ENCODE measurements at places on chromosomes 6 and 20.
A peak's percentile ranks its signal among the peaks of the same experiment; 100 is the strongest.

- no peak for DNase-seq
Observed at GRCh38 chr6:167047554-167047953, 48.4 kb downstream of the CEP43 start.

DNA sequence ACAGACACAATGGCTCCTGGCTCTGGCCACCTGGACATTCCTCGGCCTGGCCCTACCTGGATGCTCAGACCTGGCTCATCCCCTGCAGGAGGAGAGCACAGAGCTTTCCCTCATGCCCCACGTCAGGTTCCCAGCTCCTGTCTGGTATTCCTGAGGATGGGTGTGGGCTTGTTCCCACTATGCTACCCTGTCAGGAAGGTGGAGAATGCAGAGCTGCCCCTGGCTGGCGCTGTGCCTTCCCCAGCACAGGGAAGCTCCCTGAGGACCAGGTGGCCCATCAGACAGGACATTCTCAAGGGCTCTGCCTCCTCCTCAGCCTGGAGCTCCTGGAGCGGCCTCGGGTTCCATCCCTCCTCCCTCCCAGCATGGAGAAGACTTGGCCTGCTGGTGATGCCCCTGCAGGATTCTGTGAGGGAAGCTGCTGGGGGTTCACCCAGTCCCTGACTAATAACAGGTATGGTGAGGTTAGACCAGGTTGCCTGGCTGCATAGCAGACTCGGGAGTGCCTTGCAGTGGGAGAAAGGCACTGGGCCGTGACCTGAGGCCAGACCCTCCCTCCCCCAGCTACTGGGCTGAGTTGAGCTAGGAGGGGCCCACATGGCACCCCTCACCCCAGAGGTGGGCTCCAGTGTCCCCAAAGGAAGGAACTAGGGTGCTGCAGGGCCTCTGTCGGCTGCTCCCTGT is 156.0 kb upstream of the MLN start:
- DNase-seq, result no peak

GRCh38 chr20:33757046-33757445 is 25.2 kb downstream of the ZNF341 start:
- DNase-seq, result no peak

- DNase-seq, result no peak
Observed at GRCh38 chr6:73980096-73980495, 284.1 kb downstream of the CD109 start.

DNA sequence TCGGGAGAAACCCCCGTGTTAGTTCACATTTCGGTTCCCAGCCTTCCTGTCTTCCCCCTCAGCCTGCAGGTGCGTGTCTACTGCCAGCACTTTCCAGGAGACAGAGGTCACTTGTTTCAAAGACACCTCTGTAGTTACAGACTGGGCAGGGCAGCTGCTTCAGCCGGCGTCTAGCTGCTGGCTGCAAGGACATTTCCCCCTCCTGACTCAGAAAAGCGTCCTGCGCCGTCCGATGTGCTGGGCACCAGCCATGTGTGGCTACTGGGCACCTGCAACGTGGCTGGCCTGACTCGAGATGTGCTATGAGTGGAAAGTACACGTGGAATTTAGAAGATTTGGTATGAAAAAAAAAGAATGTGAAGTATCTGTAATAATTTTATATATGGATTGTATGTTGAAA is 37.6 kb downstream of the RRBP1 start:
- DNase-seq, result no peak

- no peak for DNase-seq
Observed at GRCh38 chr20:10276878-10277580, 58.4 kb downstream of the SNAP25 start.

- DNase-seq, result no peak
Observed at GRCh38 chr6:84061174-84061573, 27.6 kb downstream of the MRAP2 start.

- DNase-seq, result no peak
Observed at GRCh38 chr6:166600931-166601330, 14.5 kb upstream of the RAMACL start.

DNA sequence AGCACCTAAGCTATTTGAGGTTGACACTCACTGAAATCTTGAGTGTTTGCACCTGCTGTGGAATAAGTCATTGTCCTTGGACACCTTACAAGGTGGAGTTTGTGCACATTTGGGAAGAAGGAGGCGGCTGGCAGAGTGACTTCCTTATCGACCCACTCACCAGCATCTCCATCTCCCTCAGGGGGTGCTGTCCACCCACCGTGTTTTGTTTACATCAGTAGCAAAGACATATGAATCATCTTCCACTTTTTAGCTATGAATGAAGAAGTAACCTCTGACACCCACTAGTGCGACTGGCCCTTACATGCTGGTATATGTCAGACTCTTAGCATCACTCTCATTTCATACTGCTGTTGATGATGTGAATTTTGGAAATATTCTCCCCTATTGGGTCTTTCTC is 119.5 kb upstream of the SGK1 start:
- DNase-seq, result peak; percentile 16

DNA sequence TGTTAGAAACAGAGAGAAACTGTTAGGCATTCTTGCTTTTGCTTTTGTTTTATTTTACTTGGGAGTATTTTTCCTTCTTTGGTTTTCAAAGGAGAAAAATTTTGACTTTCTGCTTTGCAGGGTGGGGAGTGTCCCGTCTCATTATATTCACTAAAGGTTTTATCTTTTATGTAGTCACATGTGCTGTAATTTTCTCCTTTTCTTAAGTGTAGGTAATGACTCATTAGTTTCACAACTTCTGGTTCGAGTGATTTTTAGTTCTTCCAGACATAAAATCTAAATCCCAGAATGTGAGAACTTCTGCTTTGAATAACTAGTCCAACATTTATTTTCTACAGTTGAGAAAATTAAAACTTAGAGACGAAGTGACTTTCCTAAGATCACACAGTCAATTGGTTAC is 37.7 kb downstream of the ADGRF1 start:
- DNase-seq, result no peak

DNA sequence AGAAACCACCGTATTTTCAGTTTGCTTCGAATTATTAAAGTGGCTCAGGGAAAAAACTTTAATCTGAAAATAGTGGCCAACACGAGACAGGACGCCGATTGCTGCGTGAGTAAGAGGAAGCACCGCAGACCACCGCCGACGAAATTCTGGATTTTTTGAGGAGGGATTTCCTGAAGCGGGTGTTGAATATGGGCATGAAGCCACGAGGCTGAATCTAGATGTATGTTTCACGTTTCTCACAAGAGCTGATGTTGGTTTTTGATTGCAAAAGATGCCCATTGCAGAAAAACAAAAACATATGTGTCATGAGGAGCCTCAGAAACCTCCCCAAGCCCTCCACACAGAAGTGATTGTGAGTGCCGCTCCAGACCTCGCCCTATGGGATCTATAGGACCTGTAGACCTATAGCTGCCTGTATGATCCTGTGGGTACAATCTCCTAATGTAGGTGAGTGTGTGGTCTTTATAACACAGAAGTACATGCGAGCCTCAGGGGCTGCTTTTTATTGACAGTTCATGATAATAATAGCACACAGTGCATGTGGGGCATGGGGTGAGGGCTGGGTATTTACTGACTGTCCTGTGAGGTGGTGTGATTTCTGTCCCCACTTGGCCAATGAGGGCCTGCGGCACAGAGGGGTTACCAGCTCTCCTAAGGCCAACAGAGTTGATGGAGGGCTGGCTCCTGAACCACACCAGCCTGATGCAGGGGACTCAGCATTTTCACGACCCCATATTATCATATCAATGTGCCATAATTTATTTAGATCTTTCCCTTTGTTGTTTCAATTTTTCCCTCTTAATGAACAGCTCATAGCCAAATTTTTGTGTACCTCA is 243.9 kb downstream of the DLL1 start:
- no peak for DNase-seq

GRCh38 chr20:13831476-13831875 is 46.6 kb downstream of the NDUFAF5 start:
- DNase-seq, result no peak

DNA sequence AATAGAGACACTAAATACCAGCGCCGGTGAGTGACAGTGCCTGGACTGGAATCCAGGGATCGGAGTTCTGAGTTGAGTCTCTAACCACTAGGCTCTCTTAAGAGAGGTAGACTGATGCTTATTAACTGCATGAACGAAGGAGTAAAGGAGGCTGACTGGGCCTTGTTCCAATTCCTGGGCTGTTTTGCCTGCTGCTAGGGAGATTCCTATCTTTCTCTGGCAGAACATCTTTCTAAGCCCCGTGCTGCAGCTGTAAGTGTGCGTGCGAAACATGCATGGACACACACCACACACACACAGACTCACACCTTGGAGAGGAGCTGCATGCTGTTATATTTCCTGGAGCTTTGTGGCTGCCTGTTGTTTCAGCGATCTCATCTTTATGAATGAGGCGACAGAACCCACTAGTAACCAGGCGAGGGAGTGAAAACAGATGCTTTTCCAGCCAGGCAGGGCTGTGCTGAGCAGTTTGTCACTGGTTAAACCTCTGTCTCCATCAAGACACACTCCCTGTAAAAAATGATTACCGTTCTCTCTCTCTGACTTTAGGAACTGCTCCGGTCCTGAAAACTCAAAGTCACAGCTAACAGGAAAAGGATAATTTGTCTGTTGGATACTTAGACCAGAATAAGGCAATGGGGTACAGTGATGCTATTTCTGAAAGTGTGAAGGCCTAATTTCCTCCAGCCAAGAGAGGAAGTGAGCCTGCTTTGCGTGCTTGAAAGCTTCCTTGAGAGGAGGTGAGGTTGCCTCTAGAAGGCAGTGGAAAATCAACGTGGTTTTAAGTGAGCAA is 157.4 kb upstream of the ZNF217 start:
- DNase-seq, result no peak

GRCh38 chr6:32852018-32852843 is 1.3 kb downstream of the TAP1 start:
- DNase-seq, result no peak

DNA sequence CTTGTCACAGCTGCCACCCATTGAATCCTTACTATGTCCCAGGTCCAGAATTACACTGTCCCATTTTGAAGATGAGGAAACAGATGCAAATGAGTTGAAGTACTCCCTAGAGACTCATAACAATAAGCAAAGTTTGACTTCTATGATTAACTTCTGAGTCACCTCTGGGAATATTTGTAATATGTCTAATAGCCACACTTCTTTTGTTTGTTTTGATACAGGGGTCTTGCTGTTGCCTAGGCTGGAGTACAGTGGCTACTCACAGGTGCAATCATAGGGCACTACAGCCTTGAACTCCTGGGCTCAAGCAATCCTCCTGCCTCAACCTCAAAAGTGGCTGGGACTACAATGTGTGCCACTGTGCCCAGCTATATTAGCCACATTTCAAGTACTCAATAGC is 11.4 kb upstream of the SOX12 start:
- DNase-seq, result no peak

GRCh38 chr6:37518116-37518515 is 18.4 kb upstream of the CCDC167 start:
- DNase-seq, result no peak

- no peak for DNase-seq
Observed at GRCh38 chr6:149864578-149865535, 698 bp upstream of the LRP11 start.

- no peak for DNase-seq
Observed at GRCh38 chr20:13469262-13469661, 169.5 kb downstream of the TASP1 start.

All from activated T-helper 1 cell treated with anti-CD3 and anti-CD28 coated beads, Interleukin-2, amount 50 U/mL, for 16 hours (primary cell).